ENCODE measurements at places on chromosomes 5 and 9.

DNA sequence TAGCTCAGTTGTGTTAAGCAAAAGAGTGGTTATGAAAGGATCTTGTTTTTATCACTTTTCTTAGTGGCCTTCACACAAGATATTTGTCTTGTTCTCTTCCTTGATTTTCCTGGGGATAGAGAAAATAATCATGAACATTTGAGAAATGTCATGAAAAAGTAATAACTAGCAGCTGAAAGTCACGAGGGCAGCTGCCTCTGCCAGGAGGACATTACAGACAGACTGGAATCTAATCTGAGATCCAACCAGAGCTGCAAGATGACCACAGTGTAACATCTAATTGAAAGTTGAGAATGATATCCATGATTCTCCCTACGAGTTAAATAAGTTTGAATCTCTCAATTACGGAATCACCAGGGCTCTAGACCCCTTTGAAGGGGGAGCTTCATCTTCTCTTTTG lies 274.9 kb downstream of the ARHGAP26 start:
- DNase-seq, result no peak

GRCh38 chr9:22005021-22005701 lies 3.9 kb downstream of the CDKN2B start:
- DNase-seq, result no peak

GRCh38 chr5:148750614-148751013 lies 75.8 kb upstream of the ADRB2 start:
- no peak for DNase-seq

DNA sequence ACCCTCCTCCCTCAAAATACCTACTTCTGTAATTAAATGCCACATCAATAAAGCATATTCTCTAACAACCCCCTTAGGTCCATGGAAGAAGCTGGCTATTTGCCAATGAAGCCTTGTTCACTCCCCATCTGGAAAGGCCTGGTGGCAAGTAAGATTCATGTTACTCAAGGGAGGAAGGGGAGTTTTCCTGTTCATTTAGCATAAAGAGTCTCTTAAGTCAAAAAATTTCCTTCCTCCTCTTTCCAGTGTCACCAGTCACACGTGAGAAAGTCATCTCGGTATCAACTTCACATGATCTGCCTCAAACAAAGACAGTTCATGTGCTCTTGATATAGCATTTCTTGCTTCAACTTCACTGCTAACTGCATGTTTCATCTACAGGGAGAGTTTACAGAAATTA lies 32.7 kb upstream of the RIC1 start:
- DNase-seq, result no peak

- DNase-seq, result no peak
Measured at GRCh38 chr5:122327110-122327509, 15.1 kb downstream of the SNCAIP start.

GRCh38 chr5:161925960-161926359 lies 78.0 kb downstream of the GABRA1 start:
- no peak for DNase-seq

- peak; percentile 17 for DNase-seq
Measured at GRCh38 chr5:140549237-140550144, 2.0 kb downstream of the EIF4EBP3 start.

GRCh38 chr5:16690243-16690852 lies 73.6 kb upstream of the RETREG1 start:
- peak; percentile 54 for DNase-seq

GRCh38 chr9:18501949-18502348 lies 28.0 kb downstream of the ADAMTSL1 start:
- no peak for DNase-seq

GRCh38 chr9:88488166-88488565 lies 46.8 kb upstream of the NXNL2 start:
- DNase-seq, result no peak

GRCh38 chr5:108814551-108814950 lies 66.9 kb downstream of the FER start:
- no peak for DNase-seq

DNA sequence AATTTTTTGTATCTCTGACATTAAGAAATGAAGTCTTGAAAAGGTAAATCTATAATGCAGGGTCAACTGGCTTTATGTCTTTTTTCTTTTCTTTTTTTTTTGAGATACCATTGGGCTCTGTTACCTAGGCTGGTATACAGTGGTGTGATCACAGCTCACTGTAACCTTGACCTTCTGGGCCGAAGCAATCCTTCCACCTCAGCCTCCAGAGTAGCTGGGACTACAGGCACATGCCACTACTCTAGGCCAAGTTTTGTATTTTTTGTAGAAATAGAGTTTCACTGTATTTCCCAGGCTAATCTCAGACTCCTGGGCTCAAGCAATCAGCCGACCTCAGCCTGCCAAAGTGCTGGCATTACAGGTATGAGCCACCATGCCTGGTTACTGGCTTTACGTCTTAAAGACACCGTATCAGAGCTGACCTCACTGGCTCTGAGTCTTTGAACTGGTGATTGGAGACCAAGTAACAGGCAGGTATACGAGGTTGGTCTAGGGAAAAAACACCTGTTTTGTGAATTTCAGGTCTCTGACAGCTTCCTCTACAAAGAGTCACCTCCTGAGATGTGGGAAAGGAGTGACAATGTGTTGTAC lies 70.4 kb upstream of the GPBP1 start:
- DNase-seq, result no peak

- DNase-seq, result no peak
Measured at GRCh38 chr9:99366621-99367020, 144.5 kb downstream of the SEC61B start.

GRCh38 chr5:66669086-66669861 lies 73.1 kb downstream of the MAST4 start:
- DNase-seq, result no peak

GRCh38 chr5:39176759-39177630 lies 42.4 kb downstream of the FYB1 start:
- DNase-seq, result no peak

GRCh38 chr5:163565931-163566608 lies 60.7 kb downstream of the MAT2B start:
- DNase-seq, result peak; percentile 19

DNA sequence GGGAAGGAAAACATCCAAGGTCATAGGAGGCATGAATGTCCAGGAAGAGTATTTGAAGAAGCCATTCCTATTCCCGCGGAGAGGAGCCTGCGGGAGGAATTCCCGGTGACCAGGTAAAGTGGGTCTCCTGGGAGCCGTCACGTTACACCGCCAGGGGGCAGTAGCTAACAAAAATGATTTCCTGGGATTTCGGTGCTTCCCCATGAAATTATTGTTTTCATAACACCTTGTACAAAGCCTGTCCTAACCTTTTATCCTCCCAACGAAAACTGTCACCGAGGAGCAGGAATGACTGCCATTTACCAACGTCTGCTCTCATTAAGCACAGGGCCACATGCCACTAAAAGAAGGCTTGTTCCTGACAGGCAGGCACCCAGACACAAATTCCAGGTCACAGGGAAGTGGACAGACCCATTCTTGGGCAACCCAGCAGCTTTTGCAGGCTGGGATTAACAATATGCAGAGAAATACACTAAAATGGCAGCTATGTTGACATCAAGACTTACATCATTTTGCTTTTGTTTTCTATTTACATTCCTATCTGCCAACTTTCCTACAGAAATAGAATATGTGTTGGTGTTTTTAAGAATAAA lies 41.2 kb upstream of the CTSL start:
- peak; percentile 38 for DNase-seq

DNA sequence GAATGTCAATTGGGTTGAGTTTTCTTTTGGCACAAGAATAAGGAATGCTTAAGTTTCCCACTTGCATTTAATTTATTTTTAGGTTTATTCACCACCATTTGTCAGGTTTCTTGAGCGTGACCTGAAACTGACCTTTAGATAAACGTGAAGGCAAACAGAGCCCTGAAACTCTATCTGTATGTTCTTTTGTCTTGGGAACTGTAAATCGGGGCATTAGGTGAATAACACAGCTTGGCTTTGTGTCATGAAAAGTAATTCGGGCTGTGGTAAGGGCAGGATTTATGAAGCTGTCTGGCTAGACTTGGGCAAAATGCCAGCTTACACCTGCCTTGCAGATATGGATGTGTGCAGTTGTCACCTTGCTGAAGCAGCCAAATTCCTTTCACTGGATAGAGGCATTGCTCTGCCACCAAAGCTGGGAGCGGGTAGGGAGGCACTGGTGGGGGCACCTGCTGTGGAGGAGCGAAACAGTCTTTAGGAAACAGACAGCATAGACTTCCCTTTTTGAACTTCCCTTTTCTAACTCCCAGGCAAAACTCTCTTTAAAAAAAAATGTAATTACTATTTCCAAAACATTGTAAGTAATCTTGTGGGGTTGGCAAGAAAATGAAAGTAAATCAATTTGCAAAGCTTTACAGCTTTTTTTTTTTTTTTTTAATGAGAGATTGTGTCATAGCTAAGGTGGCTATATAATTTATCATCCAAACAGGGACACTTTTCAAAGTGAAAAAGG lies 545.2 kb downstream of the CSNK1G3 start:
- DNase-seq, result peak; percentile 25

GRCh38 chr9:121569266-121569648 lies 69.6 kb upstream of the GGTA1 start:
- no peak for DNase-seq

DNA sequence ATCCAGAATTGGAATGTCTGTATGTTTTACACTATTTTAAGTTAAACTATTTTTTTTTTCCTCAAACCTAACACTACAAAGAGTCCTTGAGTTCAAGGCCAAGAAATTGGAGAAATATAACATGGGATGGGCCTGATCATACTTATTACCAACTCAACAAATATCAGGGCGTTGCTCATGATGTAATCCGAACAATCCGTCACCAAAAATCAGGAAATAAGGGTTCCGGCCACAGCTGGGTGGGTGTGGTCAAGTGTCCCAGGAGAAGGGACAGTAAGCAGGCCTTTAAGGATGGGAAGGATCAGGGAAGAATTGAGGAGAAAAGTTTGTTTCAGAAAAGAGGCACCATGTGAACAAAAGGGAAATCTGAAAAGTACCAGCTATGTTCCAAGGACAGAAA lies 29.8 kb downstream of the MED27 start:
- no peak for DNase-seq

- no peak for DNase-seq
Measured at GRCh38 chr9:125393426-125393825, 131.8 kb downstream of the GAPVD1 start.

DNA sequence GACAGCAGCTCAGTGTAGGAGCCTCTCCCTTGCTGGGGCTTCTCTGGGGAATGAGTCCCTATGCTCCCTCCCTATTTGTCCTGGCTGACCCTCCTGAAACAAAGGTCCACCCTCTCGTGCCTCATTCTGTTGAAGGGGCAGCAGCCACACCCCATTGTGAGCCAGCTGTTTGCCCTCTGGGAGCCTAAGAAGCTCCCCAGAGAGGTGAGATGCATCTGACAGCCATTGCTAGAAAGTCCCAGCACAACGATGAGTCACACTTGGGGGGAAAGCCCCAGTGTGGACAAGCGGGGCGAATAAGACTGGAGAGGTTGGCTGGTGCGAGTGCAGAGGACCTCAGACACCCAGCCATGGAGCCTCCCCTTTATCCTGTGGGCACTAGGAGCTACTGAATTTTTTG lies 101.4 kb downstream of the PPARGC1B start:
- DNase-seq, result no peak
